ENCODE measurements at places on chromosomes 4 and X.
A peak's percentile ranks its signal among the peaks of the same experiment; 100 is the strongest.

GRCh38 chr4:168480931-168481611 lies 779 bp upstream of the DDX60L start:
- peak; percentile 51 for DNase-seq

GRCh38 chr4:82055156-82055555 lies 318.6 kb downstream of the HNRNPD start:
- no peak for DNase-seq

GRCh38 chrX:136577552-136577951 lies 45.5 kb downstream of the VGLL1 start:
- peak; percentile 71 for DNase-seq

DNA sequence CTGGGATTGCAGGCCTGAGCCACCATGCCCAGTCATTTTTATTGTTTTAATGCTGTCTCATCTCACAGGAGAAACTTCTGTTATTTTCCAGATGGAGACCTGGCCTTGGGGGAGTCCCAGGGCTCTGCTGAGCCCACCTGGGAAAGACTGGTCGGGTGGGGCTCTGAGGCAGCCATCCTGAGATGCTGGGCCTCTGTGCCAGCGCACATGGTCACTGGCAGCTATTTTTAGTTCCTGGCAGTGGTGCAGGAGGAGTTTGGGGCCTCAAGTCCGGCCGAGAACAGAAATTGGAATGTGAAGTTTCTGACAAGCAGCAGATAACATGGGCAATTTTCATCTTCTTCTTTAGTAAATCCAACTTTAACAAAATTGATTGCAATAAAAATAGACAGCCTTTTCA lies 44.5 kb downstream of the SORCS2 start:
- DNase-seq, result peak; percentile 50

DNA sequence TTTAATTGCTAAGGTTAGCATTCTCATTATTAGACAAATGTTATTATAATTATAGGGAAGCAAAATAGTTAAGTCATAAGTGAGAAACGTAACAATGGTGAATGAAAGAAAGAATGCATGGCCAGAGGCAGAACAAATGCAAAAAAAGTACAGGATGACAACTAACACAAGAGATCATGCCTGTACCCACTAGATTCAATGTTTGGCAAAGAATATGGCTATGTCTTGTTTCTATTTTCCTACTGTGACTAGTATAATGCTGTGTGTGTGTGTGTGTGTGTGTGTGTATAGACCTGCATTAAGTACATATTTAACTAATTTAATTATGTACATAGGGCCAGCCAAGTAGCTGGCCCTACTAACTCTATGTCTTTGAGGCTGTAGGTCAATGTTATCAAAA lies 12.9 kb upstream of the BMP2K start:
- DNase-seq, result no peak

GRCh38 chr4:188778905-188779304 lies 639.7 kb downstream of the TRIML1 start:
- no peak for DNase-seq

- DNase-seq, result no peak
Observed at GRCh38 chr4:130736436-130737185, 1640.7 kb downstream of the C4orf33 start.

DNA sequence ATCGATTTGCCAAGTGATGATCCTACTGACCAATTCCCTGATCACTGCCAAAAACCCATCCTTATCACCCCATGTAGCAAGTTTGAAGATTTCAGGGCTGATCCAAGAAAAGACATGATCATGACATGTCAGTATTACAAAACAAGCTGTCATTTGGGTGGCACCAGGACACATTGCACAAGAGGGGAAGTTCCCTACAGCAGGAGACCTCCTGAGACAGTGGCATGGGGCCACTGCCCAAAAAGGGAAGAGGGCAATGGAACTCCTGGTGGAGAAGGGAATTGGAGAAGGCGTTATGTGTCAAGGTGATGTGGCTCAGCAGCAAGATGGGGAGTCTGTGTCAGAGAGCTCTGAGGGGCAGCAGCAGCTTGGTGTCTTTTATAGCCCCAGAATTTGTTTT lies 43.4 kb downstream of the ZNF182 start:
- no peak for DNase-seq

GRCh38 chrX:10923466-10923865 lies 187.7 kb upstream of the HCCS start:
- DNase-seq, result no peak

DNA sequence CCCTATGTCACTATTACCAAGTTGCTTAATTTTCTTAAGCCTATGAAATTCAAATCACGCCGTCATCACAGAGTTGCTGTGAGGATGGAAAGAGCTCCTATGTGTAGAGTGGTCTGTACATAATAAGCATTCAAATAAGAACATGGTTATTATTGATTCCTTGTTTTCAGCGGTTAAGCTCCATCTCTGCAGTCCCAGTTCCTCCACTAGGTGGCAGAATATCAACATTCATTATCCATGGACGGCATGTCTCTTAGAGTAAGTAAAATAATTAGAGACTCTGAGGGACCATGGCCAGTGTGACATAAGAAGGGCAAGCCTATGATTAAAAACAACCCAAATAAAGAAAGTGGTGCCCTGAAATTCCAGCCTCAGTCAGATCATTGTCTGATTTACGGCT lies 132.5 kb upstream of the NHS start:
- DNase-seq, result peak; percentile 39

GRCh38 chr4:152501846-152502536 lies 33.9 kb downstream of the FBXW7 start:
- peak; percentile 14 for DNase-seq

- DNase-seq, result no peak
Observed at GRCh38 chrX:52261125-52261462, 76.4 kb downstream of the MAGED4 start.

DNA sequence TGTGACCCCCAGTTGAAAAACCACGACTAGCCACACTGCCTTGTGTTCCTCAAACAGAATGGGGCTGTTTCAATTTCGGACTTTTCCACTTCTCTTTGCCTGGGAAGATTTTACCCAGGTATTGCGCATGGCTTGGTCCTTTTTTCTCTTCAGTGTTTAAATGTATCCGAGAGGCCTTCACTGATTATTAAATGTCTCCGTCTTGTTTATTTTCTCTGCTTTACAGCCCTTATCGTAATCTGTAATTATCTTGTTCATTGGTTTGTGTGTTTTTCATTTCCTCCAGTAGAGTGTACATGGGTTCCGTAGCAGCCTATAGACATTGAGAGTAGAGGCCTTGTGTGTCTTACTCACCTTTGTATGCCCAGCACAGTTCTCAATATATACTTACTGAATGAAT lies 2.4 kb downstream of the MOSPD2 start:
- DNase-seq, result no peak

DNA sequence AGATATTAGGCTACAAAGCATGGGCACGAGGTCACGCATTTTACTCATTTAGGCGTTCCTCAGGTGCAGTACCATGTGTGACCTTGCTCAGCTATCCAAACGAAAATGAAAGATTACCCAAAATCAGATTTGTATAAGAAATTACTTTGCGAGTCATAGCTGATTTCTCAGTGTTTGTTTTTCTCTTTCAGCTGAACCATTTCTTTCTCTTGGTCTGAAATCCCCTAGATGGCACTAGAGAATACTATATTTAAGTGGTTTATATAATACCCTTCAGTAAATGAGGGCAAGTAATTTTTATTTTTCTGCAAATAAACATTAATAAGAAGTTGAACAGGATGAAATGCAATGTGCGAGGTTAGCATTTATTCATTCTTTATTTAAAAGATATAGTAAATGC lies 496.6 kb downstream of the STIM2 start:
- DNase-seq, result no peak

DNA sequence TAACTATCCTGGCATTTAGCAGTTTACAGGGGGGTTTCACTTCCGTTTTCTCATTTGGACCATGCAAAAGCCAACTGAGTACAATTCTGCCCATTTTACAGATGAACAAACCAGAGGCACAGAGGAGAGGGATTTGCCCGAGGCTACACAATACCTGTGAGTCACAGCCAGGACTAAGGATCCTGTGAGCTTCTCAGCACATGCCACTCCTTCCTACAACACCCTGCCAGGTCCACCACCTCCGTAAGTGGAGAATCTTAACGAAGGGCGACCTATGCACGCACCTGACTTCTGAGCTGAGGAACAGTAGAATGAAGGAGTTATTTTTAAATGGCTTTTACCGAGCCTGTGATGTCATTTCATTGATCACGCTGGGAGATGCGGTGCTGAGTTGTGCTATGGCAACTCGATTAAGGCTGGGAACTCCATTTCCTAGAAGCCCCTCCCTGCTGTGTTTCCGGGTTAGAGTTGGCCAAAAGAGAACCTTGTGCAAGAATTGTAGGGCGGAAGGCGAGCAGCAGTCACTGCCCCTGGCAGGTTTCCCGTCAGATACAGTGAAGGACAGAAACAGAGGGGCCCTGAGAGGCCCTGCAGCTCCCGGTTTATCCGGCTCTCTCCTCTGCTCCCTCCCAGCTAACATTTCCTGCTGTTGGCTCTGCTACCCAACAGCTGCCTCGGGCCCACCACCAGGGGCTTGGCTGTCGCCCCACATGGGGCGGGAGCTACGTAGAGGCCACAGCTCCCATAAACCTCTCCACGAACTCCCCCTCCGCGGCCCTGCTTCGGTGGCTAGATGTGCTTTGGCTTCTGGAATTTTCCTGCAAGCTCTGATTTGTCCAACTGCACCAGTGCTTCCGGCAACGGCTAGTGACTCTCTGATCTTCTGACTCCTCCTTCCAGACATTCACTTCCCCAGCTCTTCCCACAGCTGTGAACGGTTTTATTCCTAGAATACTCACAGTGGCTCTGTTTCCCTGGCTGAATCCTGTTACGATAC lies 75.1 kb upstream of the USP9X start:
- DNase-seq, result peak; percentile 78

- DNase-seq, result no peak
Observed at GRCh38 chr4:24984602-24985532, 45.9 kb downstream of the LGI2 start.

DNA sequence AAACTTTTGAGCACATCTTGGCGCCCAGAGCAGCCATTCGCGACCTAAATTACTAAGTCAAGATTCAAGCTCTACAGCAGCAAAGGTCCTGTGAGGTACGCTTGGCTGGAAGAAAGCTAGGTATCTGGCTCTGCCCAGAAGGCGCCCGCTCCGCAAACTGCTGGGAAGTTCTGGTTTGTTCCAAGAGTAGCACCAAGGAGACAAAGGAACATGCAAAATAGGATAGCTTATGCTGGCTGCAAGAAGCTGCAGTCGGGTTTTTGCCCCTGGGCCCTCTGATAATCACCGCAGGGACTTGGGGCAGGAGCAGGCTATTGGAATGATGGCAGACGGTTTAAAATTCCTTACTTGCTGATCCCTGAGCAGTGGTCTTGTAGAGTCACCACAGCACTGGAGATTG lies 3.0 kb upstream of the TBX22 start:
- no peak for DNase-seq

- no peak for DNase-seq
Observed at GRCh38 chr4:20383283-20383682, 131.6 kb downstream of the SLIT2 start.

- DNase-seq, result no peak
Observed at GRCh38 chr4:102402223-102402622, 56.9 kb upstream of the SLC39A8 start.

- peak; percentile 62 for DNase-seq
Observed at GRCh38 chr4:75542824-75543223, 13.0 kb upstream of the ODAPH start.

DNA sequence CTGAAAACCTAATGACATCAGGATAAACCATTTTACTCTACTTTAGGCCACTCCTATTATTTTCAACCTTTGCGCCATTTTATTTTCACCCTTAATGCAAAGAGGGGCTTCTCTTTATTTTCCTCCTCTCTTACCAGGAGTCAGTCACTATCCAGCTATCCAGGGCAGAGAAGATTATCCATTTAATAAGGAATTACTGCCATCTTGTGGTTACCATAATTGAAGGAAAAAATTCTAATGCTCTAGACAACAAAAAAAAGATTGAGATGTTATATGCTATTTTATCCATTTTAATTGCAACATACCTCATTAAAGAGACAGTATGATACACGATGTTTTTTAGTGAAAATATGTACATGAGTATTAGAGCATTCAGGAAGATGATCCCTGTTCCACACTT lies 514.5 kb upstream of the FAM241A start:
- peak; percentile 35 for DNase-seq

DNA sequence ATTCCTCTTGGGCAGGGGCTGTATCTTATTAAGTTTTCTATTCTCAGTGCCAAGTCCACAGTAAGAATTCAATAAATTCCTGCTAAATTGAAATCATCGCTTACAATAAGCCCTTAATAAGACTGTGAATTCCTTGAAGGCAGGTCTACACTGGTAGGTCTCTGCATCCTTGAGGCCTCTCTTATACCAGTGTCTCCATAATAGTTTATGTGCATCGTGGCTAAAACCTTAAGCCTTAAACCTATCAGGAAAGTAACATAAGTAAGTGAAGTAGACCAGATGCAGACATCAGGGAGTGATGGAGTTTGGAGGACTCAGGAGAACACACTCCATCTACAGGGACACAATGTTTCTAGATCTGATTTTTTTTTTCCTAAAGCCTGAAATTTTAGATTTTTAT lies 240.3 kb downstream of the LDB2 start:
- no peak for DNase-seq

GRCh38 chr4:138035781-138036258 lies 206.3 kb downstream of the SLC7A11 start:
- DNase-seq, result peak; percentile 74

- DNase-seq, result peak; percentile 39
Observed at GRCh38 chrX:134172588-134173259, 64.3 kb upstream of the CCDC160 start.

- DNase-seq, result no peak
Observed at GRCh38 chr4:48275247-48275646, 5.6 kb upstream of the TEC start.

GRCh38 chr4:10032625-10033024 lies 11.3 kb upstream of the SLC2A9 start:
- peak; percentile 78 for DNase-seq

DNA sequence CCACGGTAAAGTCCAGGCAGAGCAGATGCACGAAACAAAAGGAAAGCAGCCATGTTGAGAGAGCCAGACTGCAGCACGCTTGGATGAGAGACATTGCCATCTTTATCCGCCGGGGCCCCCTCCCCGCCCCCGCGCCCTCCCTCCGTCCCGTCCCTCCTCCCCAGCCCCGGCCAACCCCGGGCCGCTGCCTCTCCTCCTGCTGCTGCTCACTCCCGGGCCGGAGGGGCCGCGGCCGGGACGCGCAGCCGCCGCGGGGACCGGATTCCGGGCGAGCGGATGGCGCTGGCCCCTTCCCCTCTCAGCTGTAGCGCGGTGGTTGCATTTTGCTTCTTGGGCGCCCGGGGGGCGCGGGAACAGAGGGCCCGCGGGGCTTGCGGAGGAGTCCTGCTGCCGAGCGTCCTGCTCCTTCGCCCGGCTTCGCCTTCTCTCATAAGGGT lies 542 bp downstream of the RNF150 start:
- DNase-seq, result peak; percentile 87

GRCh38 chr4:14726877-14727361 lies 275.4 kb upstream of the CPEB2 start:
- no peak for DNase-seq

DNA sequence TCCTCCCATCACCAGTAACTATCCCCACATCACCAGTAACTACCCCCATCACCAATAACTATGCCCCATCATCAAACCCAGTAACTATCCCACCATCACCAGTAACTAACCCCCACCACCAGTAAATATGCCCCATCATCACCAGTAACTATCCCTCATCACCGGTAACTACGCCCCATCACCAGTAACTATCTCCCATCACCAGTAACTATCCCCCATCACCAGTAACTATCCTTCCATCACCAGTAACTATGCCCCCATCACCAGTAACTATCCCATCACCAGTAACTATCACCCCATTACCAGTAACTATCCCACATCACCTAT lies 2.9 kb downstream of the ASMTL start:
- DNase-seq, result no peak

- DNase-seq, result no peak
Observed at GRCh38 chr4:145177906-145178538, 2.4 kb downstream of the OTUD4 start.

GRCh38 chr4:6113641-6114040 lies 86.7 kb downstream of the JAKMIP1 start:
- no peak for DNase-seq

All from AG20443 (cell line).